ENCODE measurements at places on chromosomes 1 and 21.

GRCh38 chr1:29083317-29084195, 40.1 kb downstream of the TMEM200B start:
- no peak for DNase-seq

DNA sequence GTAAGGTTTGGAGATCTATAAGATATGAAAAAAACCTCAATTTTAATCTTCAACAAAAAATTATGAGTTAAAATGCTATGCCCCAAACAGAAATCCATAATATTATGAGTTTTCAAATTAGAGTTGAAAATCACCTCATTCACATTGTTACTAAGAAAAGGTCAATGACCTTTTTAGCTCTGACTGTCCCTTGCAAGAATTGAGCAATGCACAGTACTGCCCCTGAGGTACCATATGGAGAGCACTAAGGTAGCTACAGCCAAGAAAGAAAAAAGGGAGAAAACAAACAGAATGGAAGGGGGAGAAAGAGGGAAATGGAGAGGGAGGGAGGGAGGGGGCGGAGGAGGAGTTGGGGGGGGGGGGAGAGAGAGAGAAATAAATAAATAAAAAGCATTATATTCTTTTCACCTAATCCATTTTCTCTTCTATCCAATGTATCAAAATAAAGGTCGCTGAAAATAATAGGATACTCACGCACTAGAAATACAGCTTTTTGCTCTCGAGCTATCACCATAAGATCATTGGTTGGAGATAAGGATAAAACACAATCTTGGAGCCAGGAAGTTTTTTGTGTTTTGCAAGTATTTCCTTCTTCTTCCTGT, 58.8 kb downstream of the RAB3GAP2 start:
- no peak for DNase-seq

DNA sequence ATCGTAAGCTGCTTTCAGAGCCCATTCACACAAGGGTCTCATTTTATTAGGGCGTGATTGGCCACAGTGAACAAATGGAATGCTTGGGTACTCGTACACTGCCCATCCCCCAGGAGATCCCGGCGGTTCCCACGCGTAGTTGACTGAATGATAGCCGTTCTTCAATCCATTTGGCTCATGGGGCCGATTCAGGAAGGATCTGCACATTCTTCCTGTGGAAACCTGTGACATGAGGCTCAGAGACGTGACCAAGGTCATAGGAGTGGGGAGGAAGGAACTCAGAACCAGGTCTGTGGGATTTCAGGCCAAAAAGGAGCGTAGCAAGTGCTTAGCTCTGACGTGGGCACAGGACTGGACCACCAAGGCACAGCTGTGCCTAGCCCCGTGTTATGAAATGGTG, 11.7 kb downstream of the ABCG1 start:
- no peak for DNase-seq

- DNase-seq = no peak
Measured at GRCh38 chr1:192552760-192553191, 22.8 kb upstream of the RGS1 start.

DNA sequence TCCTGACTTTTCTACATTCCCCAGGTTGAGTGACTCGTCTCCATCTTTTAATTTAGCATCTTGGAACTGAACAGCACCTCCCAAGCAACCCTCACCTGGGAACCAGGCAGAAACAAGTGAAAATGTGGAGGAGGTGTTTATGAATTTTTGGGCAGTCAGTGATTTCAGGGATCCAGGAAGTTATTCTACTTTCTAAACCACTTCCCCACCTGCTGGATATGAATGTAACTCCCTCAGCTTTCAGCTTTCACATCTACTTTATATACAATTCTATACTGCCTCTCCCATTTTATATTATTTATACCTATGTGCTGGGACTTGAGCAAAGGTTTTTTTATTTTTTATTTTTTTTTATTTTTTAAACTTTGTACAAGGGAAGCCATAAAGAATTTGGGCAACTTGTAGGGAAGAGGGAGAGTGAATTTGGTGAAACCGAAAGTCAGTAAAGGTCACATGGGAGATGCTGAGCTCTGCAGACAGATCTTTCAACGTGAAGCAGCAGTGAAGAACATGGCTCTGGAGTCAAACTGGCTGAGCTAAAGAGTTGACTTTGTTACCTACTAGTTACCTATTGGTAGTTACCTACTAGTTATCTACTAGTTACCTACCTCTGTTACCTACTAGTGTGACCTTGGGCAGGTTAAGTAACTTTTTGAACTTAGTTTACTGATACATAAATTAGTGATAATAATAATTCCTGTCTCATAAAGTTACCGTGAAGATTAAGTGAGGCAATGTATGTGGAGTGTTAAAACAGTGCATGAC, 45.5 kb downstream of the DDR2 start:
- no peak for DNase-seq
